Body of pancreas (tissue), 4 donors: ENCODE measurements at places on chromosomes 6 and 20. TPM values are rescaled to one million over a fixed set of nuclear protein-coding genes. Genes with fewer than 3 reads are reported as not detected.

DNA sequence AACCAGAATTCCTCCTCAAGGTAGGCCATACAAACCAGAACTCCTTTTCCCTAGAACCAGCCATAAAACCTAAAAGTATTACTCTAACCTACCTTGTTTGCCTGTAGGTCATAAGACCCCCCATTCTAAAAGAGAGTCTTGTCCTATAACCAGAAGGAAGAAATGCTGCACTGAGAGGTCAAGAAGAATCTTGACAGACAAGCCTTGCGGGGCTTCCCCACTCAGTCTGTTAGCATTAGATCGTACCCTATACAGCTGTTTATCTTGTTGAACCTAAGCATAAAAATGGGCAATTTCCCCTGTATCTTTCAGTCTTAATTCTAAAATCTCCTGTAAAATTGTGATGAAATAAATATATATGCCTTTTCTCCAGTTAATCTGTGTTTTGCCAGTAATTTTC, 52.3 kb upstream of the HFE start:
- no peak overlapping the region for H3K4me3 ChIP-seq
- H3K4me1 ChIP-seq: peaks cover 26% of the 10 kb centered on the region
- no peaks in the 10 kb centered on the region for H3K27me3 ChIP-seq
- H3K36me3 ChIP-seq: no peaks in the 10 kb centered on the region
- no peak overlapping the region for H3K27ac ChIP-seq

GRCh38 chr6:16625291-16626265, 135.7 kb downstream of the ATXN1 start:
- H3K36me3 ChIP-seq: no peaks in the 10 kb centered on the region
- H3K27me3 ChIP-seq: no peaks in the 10 kb centered on the region
- peaks cover 4% of the 10 kb centered on the region for H3K4me1 ChIP-seq
- no peak overlapping the region for H3K27ac ChIP-seq
- H3K4me3 ChIP-seq: no peak overlapping the region

- H3K4me3 ChIP-seq: no peak overlapping the region
- H3K27me3 ChIP-seq: no peaks in the 10 kb centered on the region
- no peaks in the 10 kb centered on the region for H3K36me3 ChIP-seq
- H3K4me1 ChIP-seq: peaks cover 99% of the 10 kb centered on the region
Measured at GRCh38 chr20:25050501-25051350, 7.2 kb downstream of the ACSS1 start.

DNA sequence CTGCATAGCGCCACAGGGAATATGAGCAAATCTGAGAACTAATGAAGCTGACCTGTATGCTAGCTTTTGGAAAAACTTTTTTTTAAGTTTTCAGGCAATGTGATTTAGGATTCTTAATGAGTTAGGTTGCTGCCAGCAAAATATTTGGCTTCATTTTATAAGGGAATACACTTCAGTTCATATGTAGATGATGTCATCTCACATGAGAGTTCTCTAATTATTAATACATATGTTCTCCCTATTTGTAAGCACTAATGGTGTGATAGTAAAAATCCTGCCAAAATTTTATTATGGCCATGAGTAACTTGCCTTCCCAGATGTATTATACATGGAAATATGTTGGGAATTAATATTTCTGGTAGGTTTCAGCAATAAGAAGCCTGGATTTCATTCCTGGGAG, 573.8 kb downstream of the EPM2A start:
- H3K27me3 ChIP-seq: no peaks in the 10 kb centered on the region
- H3K4me3 ChIP-seq: no peak overlapping the region
- no peaks in the 10 kb centered on the region for H3K36me3 ChIP-seq
- H3K27ac ChIP-seq: no peak overlapping the region

- H3K4me1 ChIP-seq: peaks cover 78% of the 10 kb centered on the region
- peak overlapping the region; percentile 60 for H3K4me3 ChIP-seq
- H3K27ac ChIP-seq: peak overlapping the region; percentile 98
- H3K36me3 ChIP-seq: no peaks in the 10 kb centered on the region
Measured at GRCh38 chr20:17679941-17680835, 1.9 kb downstream of the RRBP1 start.

GRCh38 chr6:146587459-146587858, 11.3 kb upstream of the ADGB start:
- no peaks in the 10 kb centered on the region for H3K27me3 ChIP-seq
- no peaks in the 10 kb centered on the region for H3K36me3 ChIP-seq
- DNase-seq: no peak

DNA sequence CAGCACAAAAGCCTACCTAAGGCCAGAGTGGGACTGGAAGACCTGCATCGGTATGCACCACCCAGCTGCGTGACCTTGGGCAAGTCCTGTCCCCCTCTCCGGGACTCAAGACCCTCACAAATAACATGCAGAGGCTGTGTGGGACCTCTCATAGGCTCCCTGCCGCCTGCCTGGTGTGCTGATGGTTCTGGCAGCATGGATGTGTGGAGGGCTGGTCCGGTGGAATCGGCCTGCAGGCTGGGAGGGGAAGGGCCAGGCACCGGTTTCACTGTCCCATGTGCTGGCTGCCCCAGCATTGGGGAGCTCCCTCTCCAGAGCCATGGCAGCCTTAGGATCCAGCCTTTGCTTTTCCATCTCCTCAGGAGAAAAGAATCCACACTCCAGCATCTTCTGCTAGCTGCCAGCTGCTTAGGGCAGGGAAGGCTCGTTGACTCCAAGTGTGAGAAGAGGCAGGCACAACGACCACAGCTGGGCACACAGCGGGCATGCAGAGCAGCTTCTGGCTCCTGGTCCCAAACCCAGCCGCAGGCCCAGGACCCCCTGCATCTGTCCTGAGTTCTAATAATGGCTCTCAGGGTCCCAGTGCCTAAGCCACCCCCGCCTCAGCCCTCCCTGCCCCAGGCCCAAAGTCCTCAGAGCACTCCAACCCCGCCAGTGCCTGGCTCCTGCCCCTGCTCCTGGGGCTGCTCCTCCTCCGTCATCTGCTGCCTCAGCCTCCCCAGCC, 32.5 kb downstream of the TFEB start:
- H3K27ac ChIP-seq: no peak overlapping the region
- H3K4me3 ChIP-seq: no peak overlapping the region
- H3K27me3 ChIP-seq: no peaks in the 10 kb centered on the region
- no peaks in the 10 kb centered on the region for H3K36me3 ChIP-seq
- H3K4me1 ChIP-seq: peaks cover 6% of the 10 kb centered on the region

GRCh38 chr20:3885715-3886114, 3.5 kb upstream of the PANK2 start:
- H3K36me3 ChIP-seq: no peaks in the 10 kb centered on the region
- H3K27ac ChIP-seq: no peak overlapping the region
- DNase-seq: no peak

DNA sequence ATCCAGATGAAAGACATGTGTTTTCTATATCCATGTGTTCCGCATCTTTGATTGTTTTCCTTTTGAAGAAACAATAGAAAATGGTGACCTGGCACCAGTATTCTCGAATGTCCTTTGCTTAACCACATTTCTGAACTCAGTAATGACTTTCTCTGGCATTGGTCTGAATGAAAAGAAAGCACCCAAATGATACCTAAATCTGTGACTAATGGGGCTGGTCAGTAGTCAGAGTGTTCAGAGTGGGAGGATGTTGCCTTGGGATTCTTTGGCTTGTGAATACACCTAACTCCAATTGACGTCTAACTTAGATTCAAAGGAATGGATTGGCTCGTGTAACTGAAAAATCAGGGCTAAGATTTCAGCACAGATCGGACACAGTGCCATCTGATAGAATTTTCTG, 27.1 kb downstream of the PARD6B start:
- no peaks in the 10 kb centered on the region for H3K36me3 ChIP-seq
- H3K4me1 ChIP-seq: peaks cover 30% of the 10 kb centered on the region
- H3K4me3 ChIP-seq: no peak overlapping the region

DNA sequence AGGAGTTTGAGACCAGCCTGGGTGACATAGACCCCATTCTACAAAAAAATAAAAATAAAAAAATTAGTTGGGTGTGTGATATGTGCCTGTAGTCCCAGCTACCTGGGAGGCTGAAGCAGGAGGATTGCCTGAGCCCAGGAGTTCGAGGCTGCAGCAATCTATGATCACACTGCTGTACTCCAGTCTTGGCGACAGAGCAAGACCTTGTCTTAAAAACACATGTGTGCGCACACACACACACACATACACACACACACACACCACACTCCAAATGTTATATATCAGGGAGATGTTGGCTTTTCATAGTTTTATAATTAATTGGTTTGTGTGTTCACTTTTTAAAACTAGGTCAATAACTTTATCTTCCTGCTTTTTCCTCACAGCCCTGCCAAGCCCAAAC, 110.5 kb downstream of the RTN4IP1 start:
- peak overlapping the region; percentile 27 for H3K27ac ChIP-seq
- no peak overlapping the region for H3K4me3 ChIP-seq
- peaks cover 5% of the 10 kb centered on the region for H3K4me1 ChIP-seq
- DNase-seq: no peak

DNA sequence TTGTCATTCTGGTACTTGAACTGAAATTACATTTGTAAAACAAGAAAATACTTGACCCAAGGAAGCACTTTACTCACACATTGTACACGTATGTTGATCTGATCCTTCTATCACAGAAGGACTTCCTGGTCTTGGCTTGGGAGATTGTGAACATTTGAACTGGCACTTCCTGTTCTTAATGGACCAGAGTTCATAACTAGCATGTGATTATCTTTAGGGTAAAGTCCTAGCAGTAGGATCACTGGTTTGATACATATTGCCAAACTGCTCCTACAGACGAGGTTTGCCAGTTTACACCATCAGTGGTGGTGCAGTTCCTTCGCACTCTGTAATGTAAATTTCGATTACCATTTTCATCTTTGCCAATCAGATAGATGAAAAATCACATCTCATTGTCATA, 12.7 kb downstream of the HECA start:
- no peaks in the 10 kb centered on the region for H3K27me3 ChIP-seq
- no peaks in the 10 kb centered on the region for H3K36me3 ChIP-seq
- peaks cover 18% of the 10 kb centered on the region for H3K4me1 ChIP-seq
- no peak overlapping the region for H3K4me3 ChIP-seq

GRCh38 chr20:53739799-53740785, 146.5 kb upstream of the ZNF217 start:
- no peaks in the 10 kb centered on the region for H3K36me3 ChIP-seq
- no peak for DNase-seq
- H3K27me3 ChIP-seq: no peaks in the 10 kb centered on the region
- no peak overlapping the region for H3K4me3 ChIP-seq

DNA sequence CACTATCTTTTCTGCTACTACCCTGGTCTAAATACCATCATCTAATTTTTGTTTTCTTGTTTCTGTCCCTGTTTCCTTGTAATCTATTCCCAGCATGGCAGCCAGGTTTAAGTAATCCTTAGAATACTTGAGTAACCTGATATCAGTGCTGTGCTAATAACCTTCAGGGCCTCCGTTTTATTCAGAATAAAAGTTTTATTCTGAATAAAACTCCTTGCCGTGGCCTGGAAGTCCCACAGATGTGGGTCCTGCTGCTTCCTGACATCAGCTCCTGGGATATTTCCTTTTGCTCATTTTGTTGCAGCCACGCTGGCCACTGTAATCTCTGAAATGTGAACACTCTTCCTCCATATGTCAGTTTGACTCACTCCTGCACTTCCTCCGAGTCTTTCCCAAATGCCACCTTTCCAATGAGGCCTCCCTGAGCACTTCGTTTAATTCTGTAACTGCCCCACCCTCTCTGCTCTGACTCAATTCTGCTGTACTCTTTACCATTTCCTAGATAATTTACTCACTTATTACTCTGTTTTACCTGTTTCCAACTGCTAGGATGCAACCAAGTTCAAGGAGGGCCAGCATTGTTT, 114.0 kb upstream of the FOXA2 start:
- H3K4me3 ChIP-seq: no peak overlapping the region
- no peaks in the 10 kb centered on the region for H3K4me1 ChIP-seq
- H3K27ac ChIP-seq: no peak overlapping the region
- H3K27me3 ChIP-seq: no peaks in the 10 kb centered on the region
- H3K36me3 ChIP-seq: no peaks in the 10 kb centered on the region
- DNase-seq: no peak

DNA sequence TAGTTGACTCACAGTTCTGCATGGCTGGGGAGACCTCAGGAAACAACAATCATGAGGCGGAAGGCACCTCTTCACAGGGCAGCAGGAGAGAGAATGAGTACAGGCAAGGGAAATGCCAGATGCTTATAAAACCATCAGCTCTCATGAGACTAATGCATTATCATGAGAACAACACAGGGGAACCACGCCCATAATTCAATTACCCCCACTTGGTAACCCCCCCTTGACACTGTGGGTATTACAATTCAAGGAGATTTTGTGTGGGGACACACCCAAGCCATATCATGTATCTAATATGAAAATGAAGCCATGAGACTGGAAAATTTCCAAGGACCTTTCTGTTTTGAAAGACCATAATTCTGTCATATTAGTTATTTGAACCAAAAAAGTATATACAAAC, 342.4 kb upstream of the PLCB4 start:
- no peak overlapping the region for H3K27ac ChIP-seq
- no peak overlapping the region for H3K4me3 ChIP-seq
- H3K4me1 ChIP-seq: no peaks in the 10 kb centered on the region
- no peaks in the 10 kb centered on the region for H3K27me3 ChIP-seq

DNA sequence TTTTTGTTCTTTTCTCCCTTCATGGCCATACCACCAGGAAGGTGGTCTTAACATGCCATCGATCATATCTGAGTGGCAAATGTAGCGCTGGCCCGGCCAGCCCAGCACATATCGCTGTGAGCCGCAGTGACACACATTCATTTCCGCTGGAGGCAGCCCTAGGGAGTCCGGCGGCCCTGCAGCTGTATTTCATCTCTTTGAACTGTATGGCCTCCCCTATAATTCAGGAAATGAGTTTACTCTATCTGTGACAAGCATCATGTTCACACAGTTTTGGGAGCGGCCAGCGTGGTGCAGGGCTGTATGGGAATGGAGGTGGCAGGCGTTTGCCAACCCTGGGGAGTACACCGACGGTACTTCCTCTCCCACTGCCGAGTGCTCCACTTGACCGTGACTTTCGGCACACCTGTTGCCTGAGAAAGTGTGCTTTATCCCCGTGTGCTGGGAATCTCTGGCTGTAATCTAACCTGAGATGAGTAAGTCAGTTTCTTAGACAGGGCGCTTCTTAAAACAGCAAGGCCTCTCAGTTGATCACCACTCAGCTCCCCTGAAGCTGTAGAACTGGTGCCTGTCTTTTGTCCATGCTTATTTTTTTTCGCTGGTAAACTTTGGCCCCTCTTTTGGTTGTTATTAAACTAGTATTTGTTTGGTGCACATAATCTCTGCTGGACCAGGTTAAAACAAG, 257.1 kb upstream of the TAB2 start:
- no peak for DNase-seq
- H3K27ac ChIP-seq: peak overlapping the region; percentile 40
- H3K27me3 ChIP-seq: no peaks in the 10 kb centered on the region
- no peaks in the 10 kb centered on the region for H3K36me3 ChIP-seq
- peaks cover 71% of the 10 kb centered on the region for H3K4me1 ChIP-seq
- no peak overlapping the region for H3K4me3 ChIP-seq

- no peaks in the 10 kb centered on the region for H3K27me3 ChIP-seq
- DNase-seq: no peak
- no peaks in the 10 kb centered on the region for H3K36me3 ChIP-seq
- no peak overlapping the region for H3K27ac ChIP-seq
Measured at GRCh38 chr20:49518576-49518975, 36.1 kb upstream of the KCNB1 start.

The TPX2 gene
- total RNA-seq: not detected

The FAM184A gene
- total RNA-seq: 6.5 TPM

The EIF2S2 gene
- total RNA-seq: 40.2 TPM

The GPX5 gene
- total RNA-seq: not detected

The NEU1 gene
- 29.3 TPM for total RNA-seq

The AKAP7 gene
- 66.9 TPM for total RNA-seq
